ENCODE measurements at places on chromosomes 5 and 9. TPM values are rescaled to one million over a fixed set of nuclear protein-coding genes. Genes with fewer than 3 reads are reported as not detected.

DNA sequence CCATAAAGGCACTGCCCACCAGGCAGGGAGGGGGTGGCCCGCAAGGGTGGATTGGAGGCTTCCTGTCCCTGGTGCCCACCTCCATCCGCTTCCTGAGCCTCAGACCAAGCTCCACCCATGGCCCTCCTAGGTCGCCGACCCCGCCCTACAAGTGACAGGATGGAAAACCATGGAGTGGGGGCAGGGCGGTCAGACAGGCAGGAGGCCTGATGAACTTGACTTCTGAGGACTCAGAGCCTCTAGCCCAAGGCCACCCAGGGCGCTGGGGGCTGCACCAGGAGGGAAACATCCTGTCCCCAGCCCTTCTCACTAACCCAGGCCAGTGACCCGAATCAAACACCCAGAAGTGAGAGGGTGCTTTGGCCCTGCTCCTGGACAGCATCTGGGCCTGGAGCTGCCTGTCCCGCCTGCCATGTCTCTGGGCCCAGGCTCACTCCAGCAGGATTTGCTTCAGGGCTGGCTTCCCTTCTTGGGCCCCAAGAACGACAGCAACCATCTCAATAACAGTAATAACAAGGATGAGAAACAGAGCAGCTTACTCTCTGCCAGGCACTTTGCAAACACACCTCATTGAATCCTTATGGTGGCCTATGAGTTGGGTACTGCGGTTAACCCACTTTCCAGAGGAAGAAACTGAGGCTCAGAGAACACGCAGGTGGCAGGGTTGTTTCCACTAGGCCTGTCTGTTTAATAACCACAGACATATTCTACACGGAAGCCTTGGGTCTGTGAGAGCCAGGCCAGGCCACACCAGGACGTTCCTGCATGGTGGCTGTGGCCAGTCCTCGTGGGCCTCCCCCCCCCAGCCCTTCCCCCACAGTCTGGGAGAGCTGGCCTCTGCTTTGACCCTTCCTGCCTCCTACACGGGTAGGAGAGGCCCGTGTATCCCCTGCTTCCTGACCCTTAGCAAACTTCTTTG lies 4.4 kb upstream of the ST6GALNAC6 start:
- peaks cover 5% of the 10 kb centered on the region for H3K36me3 ChIP-seq
- peak; percentile 96 for DNase-seq
- H3K27me3 ChIP-seq, result no peaks in the 10 kb centered on the region
- peak overlapping the region; percentile 98 for H3K27ac ChIP-seq
- H3K4me3 ChIP-seq, result peak overlapping the region; percentile 88
- peaks cover 55% of the 10 kb centered on the region for H3K4me1 ChIP-seq

Gene ZNF454
- not detected for total RNA-seq

Gene NR5A1
- total RNA-seq, result not detected

DNA sequence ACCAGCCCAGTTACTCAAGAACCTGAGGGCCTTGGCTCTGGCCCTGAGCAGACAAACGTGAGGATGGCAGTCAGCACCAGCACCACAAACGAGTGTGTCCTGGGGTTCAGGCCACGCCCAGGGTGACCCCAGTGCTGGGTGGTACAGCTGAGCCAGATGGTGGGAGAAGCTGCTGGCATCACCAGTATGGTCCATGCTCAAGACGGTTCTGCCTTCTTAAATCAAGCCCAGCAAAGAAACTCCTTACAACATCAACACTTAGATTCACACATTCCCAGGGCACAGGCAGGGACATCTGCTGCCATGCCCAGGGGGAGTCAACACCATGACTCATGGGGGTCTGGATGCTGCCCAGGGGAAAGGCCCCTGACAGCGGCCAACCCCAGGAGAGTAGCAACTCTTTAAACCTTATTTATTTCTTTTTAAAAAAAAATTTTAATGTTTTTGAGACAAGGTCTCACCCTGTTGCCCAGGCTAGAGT lies 31.3 kb downstream of the IPPK start:
- no peak overlapping the region for H3K4me3 ChIP-seq
- no peak for DNase-seq
- no peak overlapping the region for H3K27ac ChIP-seq
- H3K36me3 ChIP-seq, result peaks cover 9% of the 10 kb centered on the region
- H3K4me1 ChIP-seq, result no peaks in the 10 kb centered on the region
- H3K27me3 ChIP-seq, result no peaks in the 10 kb centered on the region

DNA sequence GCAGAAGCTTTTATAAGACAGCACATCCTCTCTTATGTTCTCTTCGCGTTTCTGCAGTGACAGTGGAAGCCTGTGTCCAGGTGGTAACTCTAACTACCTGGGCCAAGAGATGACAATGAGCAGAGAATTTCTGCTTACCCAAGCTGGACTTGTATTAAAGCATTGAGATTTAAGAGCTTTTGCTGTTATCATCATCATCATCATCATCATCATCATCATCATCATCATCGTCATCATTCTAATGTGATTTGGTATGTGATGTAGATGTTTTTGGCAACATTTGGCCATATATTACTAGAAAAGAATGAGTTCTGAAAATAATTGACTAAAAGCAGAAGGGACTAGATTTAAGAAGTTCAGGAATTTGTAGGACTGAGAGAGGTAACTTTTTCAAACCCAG lies 401.3 kb downstream of the BRINP1 start:
- H3K4me3 ChIP-seq, result no peak overlapping the region
- H3K4me1 ChIP-seq, result no peaks in the 10 kb centered on the region
- H3K27me3 ChIP-seq, result no peaks in the 10 kb centered on the region
- H3K27ac ChIP-seq, result no peak overlapping the region

Gene PCAT7
- total RNA-seq, result not detected

Gene PCDHGB4
- not detected for total RNA-seq

Gene TMEM215
- not detected for total RNA-seq

Gene HNRNPK
- total RNA-seq, result 704 TPM

GRCh38 chr5:168168978-168169698 lies 122.3 kb upstream of the WWC1 start:
- H3K36me3 ChIP-seq, result no peaks in the 10 kb centered on the region
- DNase-seq, result no peak
- H3K4me3 ChIP-seq, result no peak overlapping the region
- H3K4me1 ChIP-seq, result peaks cover 4% of the 10 kb centered on the region
- no peak overlapping the region for H3K27ac ChIP-seq
- peaks cover 2% of the 10 kb centered on the region for H3K27me3 ChIP-seq

DNA sequence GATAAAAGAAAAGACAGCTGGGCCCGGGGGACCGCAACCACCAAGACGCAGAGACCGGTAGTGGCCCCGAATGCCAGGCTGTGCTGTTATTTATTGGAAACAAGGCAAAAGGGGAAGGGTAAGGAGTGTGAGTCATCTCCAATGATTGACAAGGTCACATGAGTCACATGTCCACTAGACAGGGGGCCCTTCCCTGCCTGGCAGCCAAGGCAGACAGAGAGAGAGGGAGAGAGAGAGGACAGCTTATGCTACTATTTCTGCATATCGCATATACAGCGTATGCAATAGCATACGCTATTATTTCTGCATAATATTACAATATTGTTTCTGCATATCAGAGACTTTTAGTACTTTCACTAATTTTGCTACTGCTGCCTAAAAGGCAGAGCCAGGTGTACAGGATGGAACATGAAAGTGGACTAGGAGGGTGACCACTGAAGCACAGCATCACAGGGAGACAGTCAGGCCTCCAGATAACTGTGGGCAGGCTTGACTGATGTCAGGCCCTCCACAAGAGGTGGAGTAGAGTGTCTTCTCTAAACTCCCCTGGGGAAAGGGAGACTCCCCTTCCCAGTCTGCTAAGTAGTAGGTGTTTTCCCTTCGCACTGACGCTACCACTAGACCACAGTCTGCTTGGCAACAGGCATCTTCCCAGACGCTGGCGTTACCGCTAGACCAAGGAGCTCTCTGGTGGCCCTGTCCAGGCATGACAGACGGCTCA lies 50.3 kb downstream of the RFX3 start:
- H3K27me3 ChIP-seq, result no peaks in the 10 kb centered on the region
- DNase-seq, result peak; percentile 67
- no peak overlapping the region for H3K4me3 ChIP-seq
- H3K36me3 ChIP-seq, result peaks cover 22% of the 10 kb centered on the region
- peaks cover 70% of the 10 kb centered on the region for H3K4me1 ChIP-seq

Gene GAS1
- total RNA-seq, result 0.15 TPM

Gene PCDHA10
- total RNA-seq, result not detected

- DNase-seq, result no peak
- H3K27me3 ChIP-seq, result no peaks in the 10 kb centered on the region
Measured at GRCh38 chr5:154078272-154078671, 39.5 kb downstream of the MFAP3 start.

DNA sequence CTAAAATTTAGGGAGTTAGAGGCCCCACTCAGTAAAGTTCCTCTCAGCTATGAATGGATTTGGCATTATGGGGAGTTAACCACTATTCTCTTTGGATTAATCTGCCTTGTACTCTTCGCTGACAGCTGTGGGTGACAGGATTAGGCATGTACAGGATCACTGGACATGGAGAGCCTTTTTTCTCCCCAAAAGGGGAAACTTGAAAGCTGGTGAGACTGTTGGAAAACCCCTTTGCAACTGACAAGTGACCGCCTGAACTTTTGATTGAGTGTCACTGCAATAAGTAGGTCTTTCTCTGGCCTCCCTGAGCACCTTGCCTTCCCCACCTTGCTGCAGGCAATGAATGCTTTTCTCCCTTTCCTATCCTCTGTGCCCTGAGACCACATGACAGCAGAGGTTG lies 68.3 kb downstream of the ERP44 start:
- peaks cover 14% of the 10 kb centered on the region for H3K4me1 ChIP-seq
- no peak overlapping the region for H3K4me3 ChIP-seq
- DNase-seq, result no peak
- no peaks in the 10 kb centered on the region for H3K27me3 ChIP-seq
- H3K27ac ChIP-seq, result no peak overlapping the region

GRCh38 chr5:33937017-33937706 lies 976 bp downstream of the RXFP3 start:
- no peak overlapping the region for H3K27ac ChIP-seq
- no peak for DNase-seq
- H3K4me1 ChIP-seq, result peaks cover 8% of the 10 kb centered on the region
- H3K27me3 ChIP-seq, result peaks cover 53% of the 10 kb centered on the region

Gene MSX2
- not detected for total RNA-seq

Gene CDC20B
- not detected for total RNA-seq

GRCh38 chr9:115292584-115293279 lies 174.8 kb upstream of the TNC start:
- H3K36me3 ChIP-seq, result no peaks in the 10 kb centered on the region
- no peak overlapping the region for H3K27ac ChIP-seq
- DNase-seq, result no peak
- peaks cover 9% of the 10 kb centered on the region for H3K27me3 ChIP-seq
- H3K4me3 ChIP-seq, result no peak overlapping the region

DNA sequence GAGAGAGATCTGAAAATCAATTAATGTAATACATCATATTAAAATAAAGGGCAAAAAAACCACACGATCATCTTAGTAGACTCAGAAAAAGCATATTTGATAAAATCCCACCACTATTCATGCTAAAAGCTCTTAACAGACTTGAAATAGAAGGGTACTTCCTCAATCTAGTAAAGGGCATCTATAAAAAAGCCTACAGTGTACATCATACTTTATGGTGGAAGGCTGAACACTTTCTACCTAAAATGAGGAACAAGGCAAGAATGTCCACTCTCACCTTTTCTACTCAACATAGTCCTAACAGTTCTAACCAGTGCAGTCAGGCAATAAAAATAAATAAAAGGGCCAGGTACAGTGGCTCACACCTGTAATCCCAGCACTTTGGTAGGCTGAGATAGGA lies 38.9 kb downstream of the POLK start:
- no peaks in the 10 kb centered on the region for H3K27me3 ChIP-seq
- no peak overlapping the region for H3K4me3 ChIP-seq
- no peak for DNase-seq
- peaks cover 33% of the 10 kb centered on the region for H3K36me3 ChIP-seq
- no peak overlapping the region for H3K27ac ChIP-seq

GRCh38 chr9:94002316-94003140 lies 47.4 kb upstream of the BARX1 start:
- H3K4me3 ChIP-seq, result no peak overlapping the region
- no peaks in the 10 kb centered on the region for H3K27me3 ChIP-seq
- DNase-seq, result peak; percentile 60
- no peaks in the 10 kb centered on the region for H3K4me1 ChIP-seq

DNA sequence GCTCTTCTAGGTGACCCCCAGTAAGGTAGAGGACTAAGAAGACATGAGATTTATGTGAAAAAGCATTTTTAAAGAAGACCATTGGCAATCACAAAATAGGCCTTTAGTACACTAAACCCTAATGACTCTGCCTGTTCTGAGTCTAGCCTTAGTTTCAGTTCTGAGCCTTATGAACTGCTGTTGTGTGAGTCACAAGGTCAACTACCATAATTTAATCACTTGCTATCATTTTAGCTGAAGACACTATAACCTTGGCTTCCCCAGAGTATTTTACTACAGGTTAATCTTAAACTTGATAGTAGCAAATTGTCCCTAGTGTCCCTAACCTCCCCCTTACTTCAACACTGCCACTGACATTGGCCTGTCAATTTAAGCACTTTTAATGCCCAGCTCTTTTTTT lies 34.4 kb downstream of the APC start:
- no peak overlapping the region for H3K27ac ChIP-seq
- H3K4me3 ChIP-seq, result no peak overlapping the region
- H3K36me3 ChIP-seq, result peaks cover 8% of the 10 kb centered on the region
- H3K4me1 ChIP-seq, result no peaks in the 10 kb centered on the region
- no peaks in the 10 kb centered on the region for H3K27me3 ChIP-seq

- peaks cover 18% of the 10 kb centered on the region for H3K27me3 ChIP-seq
- no peaks in the 10 kb centered on the region for H3K36me3 ChIP-seq
- no peak overlapping the region for H3K27ac ChIP-seq
- no peak for DNase-seq
- no peak overlapping the region for H3K4me3 ChIP-seq
Measured at GRCh38 chr5:155193483-155194107, 180.0 kb downstream of the KIF4B start.

DNA sequence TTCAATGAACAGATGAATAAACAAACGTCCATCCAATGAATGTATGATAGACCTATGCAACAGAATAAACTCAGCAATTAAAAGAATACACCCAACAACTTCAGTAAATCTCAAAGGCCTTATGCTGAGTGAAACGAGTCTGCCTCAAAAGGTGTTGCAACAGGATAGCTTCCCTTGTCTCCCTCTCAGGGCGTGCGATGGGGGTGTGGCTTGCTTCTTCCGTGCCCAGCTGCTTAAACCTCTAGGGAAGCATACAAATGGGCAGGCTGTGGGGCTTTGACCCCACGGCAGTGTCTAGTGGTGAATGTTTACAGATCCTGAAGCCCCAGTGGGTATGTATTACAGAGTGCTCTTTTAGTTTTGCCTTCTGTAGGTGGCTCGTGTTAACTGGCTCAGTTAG lies 87.0 kb upstream of the CCL21 start:
- DNase-seq, result no peak
- peaks cover 43% of the 10 kb centered on the region for H3K27me3 ChIP-seq
- no peaks in the 10 kb centered on the region for H3K36me3 ChIP-seq
- H3K4me3 ChIP-seq, result no peak overlapping the region

GRCh38 chr9:37293664-37294524 lies 128.6 kb upstream of the GRHPR start:
- DNase-seq, result no peak
- no peak overlapping the region for H3K4me3 ChIP-seq
- H3K27ac ChIP-seq, result peak overlapping the region; percentile 81
- H3K27me3 ChIP-seq, result no peaks in the 10 kb centered on the region
